8988T (cell line): ENCODE measurements at places on chromosomes 6 and 20.

DNA sequence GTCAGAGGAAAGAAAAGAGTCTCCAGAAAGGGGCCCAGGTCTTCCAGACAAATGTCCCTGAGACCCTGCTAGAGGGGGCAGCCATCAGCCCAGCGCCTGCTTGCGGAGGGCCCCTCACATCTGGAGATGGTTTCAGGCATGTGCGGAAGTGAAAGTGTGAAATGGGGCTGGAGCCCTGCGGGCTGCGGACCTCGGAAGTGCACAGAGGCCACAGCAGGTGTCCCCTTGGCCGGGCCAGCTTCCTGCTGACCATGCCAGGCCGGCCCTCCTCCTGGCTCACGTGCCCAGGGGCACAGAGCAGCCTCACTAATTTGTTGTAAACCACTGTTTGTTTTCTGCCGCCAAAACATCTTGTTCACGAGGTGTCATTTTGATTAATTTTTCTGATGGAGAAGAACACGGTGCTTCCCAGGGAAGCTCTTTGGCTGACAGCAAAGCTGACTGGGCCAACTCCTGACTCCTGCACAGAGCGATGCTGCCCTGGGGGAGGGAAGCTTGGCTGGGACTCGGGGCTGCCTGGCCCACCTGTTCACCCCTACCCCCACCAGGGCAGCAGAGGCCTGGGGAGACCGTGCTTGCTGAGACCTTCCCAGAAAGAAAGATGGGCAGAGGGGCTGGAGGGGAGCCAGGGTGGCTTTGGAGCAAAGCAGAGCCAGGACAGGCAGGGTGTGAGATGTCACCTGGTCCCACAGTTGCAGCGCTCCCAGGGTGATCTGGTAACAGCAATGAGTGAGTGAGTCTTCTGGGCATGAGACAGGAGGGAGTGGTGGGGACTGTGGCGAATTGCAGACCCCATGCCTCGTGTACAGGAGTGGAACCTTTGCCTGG is 54.2 kb downstream of the BCAS4 start:
- no peak for DNase-seq

GRCh38 chr20:41152108-41152757 is 14.9 kb downstream of the PLCG1 start:
- no peak for DNase-seq

GRCh38 chr6:98146656-98147055 is 687.7 kb upstream of the POU3F2 start:
- DNase-seq = no peak

DNA sequence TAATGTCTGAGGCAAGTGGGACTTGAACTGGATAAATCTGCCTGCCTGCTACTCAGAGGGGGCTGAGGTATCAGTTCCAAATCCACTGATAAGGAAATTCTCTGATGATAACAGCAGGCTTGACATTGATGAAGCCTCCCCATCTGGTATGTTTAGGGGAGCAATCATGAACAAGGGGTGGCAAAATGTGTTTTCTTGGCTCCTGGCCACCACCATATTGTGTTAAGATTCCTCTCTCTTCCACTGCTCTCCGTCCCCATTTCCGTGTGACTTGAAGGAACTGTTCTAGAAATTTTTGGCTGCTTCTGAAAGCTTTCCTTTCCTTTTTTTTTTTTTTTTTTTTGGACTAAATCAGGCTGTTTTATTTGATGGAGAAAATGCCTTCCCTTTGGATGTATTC is 335.3 kb upstream of the NRSN1 start:
- DNase-seq = no peak
